Sciatic nerve (tissue), 2 donors: ENCODE measurements at places on chromosomes 1 and 21. TPM values are rescaled to one million over a fixed set of nuclear protein-coding genes. Genes with fewer than 3 reads are reported as not detected.
A peak's percentile ranks its signal among the peaks of the same experiment; 100 is the strongest.

- no peak for DNase-seq
Observed at GRCh38 chr1:11308699-11309224, 35.8 kb downstream of the UBIAD1 start.

DNA sequence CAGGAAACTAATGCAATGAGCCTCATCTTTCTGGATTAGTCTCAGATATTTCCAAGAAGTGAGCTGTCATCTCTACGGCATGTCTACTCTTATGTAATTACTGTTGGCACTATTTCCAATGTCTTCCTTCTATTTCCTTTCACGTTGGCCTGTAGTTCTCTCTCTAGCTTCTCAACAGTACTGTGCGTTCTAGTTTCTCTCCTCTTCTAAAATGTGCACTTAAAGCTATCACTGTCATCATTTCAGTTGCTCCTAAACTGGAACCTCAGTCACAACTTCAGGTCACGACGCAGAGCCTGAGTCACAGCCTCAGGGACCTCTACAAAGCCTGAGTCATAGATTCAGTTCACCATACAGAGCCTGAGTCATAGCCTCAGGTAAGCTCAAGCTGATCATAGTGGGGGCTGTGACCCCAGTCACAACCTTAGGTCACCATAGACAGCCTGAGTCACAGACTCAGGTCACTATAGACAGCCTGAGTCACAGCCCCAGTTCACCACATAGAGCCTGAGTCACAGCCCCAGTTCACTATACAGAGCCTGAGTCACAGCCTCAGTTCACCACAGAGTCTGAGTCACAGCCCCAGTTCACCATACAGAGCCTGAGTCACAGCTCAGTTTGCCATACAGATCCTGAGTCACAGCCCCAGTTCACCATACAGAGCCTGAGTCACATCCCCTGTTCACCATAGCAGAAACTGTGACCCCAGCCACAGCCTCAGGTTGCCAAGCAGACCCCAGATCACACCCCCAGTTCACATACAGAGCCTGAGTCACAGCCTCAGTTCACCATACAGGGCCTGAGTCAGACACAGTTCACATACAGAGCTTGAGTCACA lies 13.0 kb downstream of the WNT9A start:
- DNase-seq, result peak; percentile 48

Gene GPR3
- total RNA-seq, result 0.71 TPM

- DNase-seq, result no peak
Observed at GRCh38 chr1:86205741-86206140, 49.2 kb upstream of the COL24A1 start.

Gene HOOK1
- 0.53 TPM for total RNA-seq

- no peak for DNase-seq
Observed at GRCh38 chr1:31951276-31951675, 13.1 kb upstream of the PTP4A2 start.

DNA sequence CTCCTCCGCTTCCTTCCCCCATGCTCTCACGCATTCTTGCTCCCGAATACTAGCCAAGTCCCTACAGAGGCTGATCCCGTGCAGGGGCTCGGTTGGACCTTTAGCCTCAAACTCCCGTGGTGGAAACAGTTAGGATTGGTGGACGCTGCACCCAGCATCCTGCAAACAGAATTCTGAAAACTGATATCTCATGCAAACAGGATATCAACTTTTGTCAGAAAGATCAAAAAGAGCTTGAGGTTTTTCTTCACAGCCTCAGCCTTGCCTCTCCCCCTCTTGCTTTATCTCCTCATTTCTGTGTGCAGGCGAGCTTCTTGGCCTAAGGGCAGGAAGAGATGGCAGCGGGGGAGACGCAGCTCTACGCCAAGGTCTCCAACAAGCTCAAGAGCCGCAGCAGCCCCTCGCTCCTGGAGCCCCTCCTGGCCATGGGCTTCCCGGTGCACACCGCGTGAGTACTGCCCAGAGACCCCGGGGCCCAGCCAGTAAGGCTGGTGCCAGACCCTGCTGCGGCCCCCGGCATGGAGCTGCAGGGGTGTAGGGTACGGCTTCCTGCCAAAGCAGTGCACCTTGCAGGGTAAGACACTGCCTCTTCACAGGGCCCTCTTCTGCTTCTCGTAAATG lies at the start of gene UBASH3A:
Gene UBASH3A, plus strand, starts transcription at position 292 of the 621 bp plus-strand sequence. Its CDS starts 44 bp downstream, at position 336.
- DNase-seq, result no peak

DNA sequence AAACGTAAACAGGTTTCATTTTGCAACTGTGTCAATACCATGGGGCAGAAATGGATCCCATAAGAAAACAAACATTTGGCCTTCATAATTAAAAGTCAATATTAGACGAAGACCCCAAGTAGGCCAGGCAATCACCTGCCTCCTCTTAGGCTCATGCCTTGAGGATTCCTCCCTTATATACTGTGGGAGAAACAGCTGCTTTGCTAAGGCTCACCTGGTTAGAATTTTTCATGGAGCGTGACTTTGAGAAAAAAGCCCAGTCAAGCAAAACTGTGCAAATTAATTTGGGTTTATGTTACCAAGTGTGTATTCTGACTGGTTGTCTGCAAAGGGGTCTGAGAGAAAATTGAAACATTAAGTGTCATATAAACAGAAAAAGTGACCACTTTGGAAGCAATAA lies 605.3 kb upstream of the USP24 start:
- DNase-seq, result no peak

Gene CD1E
- not detected for total RNA-seq

- DNase-seq, result no peak
Observed at GRCh38 chr1:26351590-26352337, 2.2 kb downstream of the CRYBG2 start.

GRCh38 chr1:205211839-205212536 lies 486 bp upstream of the DSTYK start:
- no peak for DNase-seq

GRCh38 chr1:219488275-219488674 lies 124.6 kb downstream of the ZC3H11B start:
- no peak for DNase-seq

GRCh38 chr1:43313771-43314170 lies 13.0 kb downstream of the TIE1 start:
- peak; percentile 45 for DNase-seq

Gene RAP1GAP
- 14.7 TPM for total RNA-seq

DNA sequence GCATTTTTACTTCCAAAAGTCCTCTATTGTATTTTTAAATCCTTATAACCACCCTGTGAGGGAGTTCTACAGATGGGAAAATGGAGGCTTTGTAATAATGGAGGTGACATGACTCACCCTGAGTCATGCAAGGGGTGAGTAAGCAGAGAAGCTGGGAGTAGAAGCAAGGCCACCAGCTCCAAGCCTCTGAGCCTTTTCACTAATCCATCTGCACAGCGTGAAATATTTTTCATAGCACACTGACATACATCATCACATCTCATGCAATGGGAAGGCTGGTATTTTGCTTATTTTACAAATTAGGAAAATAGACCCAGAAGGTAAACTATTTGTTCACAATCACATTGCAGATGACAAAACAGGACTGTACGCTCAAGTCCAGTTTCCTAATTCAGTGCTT lies 96.9 kb downstream of the KCNH1 start:
- no peak for DNase-seq

GRCh38 chr1:6275826-6276782 lies 15.2 kb upstream of the GPR153 start:
- DNase-seq, result no peak

Gene ALX3
- total RNA-seq, result not detected

GRCh38 chr1:155640367-155640766 lies 30.3 kb downstream of the MSTO1 start:
- no peak for DNase-seq

Gene SLC44A3
- 13.8 TPM for total RNA-seq

DNA sequence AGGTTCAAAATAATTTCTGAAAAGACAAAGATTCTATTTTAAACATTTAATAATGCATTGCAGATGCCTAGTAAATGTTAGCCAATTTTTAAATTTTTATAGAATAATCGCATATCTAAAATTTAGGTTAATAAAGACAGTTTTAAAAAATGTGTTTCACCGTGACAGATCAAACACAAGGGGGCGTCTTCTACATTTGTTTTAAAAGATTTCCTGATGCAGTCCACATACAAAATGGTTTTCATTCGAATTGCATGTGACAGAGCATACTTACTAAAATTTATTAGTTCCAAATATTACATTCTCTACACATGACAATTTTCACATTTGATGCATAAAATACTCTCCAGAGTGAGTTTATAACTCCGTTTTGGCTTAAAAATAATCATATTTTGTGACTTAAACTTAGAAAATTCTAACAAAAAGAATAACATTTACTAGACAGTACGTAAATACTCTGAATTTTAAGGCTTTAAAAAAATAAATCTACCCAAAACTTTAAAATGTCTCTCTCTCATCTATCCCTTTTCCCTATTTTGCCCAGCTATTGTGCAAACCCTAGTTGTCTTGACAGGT lies 75.5 kb downstream of the ADAMTS1 start:
- DNase-seq, result no peak

Gene EFNA3
- 2.4 TPM for total RNA-seq

GRCh38 chr1:115364046-115364779 lies 26.2 kb upstream of the NGF start:
- DNase-seq, result no peak

DNA sequence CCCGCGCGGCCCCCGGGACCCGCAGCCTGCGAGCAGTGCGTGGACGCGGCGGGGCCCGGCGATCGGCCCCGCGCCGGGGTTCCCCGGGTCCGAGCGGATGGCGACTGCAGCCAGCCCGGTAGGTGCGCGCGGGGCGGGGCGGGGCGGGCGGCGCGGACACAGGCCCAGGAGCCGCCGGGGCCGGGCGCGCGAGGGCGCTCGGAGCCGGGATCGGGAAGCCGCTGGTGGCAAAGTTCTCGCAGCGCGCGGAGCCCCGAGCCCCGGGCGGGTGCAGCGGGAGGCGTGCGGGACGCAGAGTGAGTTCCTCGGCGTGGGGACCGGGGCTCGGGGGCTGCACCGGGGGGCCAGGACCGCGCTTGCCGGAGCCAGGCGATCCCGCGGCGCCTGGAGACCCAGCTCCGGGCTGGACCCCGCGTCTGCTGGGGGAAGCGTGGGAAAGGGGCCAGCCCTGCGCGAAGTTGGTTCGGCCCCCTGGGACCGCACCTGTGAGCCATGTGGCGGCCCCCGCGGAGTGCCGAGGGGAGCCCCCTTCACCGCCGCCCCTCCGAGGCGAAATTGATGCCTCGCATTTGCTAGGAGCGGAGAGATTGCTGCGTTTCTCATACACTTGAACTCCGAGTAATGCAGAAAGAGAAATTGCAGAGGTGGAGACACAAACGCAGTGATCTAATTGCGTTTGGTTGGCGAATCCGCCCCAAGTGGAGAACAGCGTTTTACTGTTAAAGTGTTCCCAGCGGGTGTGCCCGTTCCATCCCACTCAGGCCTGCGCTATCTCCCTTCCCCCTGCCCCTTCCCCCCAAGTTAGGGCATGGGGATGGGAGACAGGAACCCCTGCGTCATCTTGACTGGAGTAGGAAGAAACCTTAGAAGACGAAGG lies 228.9 kb upstream of the TMEM51 start:
- DNase-seq, result no peak
